Glomerular endothelial cell (primary cell): ENCODE measurements at places on chromosomes 5 and 9.

DNA sequence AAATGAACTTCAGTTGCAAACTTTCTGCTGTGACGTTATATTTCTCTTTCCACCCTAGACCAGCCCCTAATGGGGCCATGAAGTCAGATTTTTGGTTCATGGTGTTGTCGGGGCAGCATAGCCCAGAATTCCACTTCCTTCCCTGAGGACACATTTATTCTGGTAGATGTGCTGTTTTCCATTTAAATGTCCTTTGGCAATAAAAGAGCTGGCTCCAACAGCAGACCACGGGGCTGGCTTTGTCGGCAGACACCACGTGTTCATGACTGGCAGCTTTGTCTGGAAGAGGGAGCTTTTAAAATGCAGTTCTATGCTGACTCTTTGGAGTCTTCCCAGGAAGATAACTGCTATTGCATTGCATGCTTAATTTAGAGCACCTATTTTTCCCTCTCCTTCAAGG is 17.6 kb upstream of the LCP2 start:
- no peak for DNase-seq

- no peak for DNase-seq
These were observed 681 bp downstream of the MAN2A1 start for GRCh38 chr5:109690242-109690974.

DNA sequence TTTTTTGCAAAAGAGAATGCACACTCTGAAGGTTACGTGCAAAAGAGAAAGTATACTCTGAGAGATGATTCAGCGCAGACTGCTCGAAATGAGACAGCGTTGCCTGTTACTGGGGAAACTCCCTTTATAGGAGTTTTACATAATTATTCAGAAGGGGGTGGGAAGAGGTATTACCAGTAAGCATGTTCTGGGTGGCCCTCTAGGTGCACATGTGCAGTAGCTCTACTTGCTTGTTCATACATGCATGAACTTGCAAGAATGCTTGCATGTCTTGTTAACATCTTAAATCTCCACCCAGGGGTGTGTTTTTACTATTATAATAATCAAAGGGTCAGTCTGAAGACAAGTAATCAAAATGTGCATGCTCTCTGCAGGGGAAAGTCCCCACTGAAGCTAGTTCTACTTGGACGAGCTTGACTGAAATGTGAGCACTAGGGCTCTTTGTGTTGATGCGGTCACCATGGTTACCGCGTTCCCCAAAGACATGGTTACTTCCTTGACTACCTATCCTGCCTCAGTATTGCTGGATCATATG is 75.5 kb downstream of the SGCD start:
- DNase-seq = no peak

- no peak for DNase-seq
These were observed 86.9 kb upstream of the SH3PXD2B start for GRCh38 chr5:172541099-172541772.

GRCh38 chr5:31990081-31990650 is 184.0 kb downstream of the GOLPH3 start:
- no peak for DNase-seq

GRCh38 chr9:136403915-136404800 is 4.2 kb upstream of the SNAPC4 start:
- DNase-seq = no peak

GRCh38 chr5:127848098-127848497 is 144.9 kb downstream of the CCDC192 start:
- no peak for DNase-seq

DNA sequence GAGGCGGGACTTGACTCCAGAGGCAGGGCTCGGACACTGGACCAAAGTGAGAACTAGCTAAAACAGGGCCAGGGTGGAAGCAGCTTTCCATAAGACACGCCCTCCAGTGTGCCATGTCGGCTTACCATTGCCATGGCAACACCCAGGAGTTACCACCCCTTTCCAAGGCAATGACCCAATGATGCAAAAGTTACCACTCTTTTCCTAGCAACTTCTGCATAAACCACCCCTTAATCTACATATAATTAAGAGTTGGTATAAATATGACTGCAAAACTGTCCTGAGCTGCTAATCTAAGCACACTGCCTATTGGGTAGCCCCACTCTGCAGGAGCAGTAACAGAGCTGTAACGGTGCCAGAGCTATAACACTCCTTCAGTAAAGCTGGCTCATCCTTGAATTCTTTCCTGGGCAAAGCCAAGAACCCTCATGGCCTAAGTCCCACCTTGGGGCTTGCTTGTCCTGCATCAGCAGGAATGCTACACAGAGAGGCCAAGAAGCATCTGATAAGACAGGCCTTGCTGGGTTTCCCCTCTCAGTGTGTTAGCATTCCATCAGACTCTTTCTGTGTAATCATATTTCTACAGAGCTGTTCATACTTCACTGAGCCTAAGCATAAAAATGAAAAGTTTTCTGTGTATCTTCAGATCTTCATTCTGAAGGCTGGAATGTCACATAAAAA is 262.7 kb upstream of the KLF9 start:
- no peak for DNase-seq

GRCh38 chr9:100355561-100355960 is 2.8 kb upstream of the TEX10 start:
- DNase-seq = no peak

DNA sequence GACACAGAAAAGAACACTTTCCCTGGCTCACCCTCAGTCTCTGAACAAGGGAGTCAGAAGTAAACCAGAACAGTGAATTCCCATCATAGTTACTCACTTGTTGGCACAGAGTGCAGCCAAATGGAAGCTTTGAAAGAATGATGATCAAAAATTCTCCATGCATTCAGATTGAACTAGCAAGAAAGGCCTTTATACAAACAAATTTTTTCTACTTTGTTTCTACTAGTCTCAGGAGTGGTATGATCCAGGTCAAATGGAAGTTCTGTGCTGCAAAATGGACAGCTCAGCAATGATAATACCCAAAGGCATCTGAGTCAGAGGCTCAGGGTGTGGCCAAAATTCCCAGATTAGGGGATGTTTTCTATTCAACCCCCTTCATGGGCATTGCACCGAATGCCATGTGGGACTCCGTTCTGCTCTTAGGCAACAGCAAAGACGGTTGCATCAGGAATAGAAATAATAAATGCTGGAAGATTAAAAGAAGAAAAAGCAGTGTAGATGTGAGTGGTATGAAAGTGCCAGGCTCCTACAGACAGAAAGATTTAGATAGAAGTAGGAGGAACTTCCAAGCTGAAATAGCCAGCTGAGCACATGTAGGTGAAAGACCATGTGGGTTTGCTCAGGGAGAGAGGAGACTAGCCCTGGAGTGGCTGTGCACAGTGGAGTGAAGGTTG is 24.0 kb upstream of the ASPN start:
- no peak for DNase-seq

DNA sequence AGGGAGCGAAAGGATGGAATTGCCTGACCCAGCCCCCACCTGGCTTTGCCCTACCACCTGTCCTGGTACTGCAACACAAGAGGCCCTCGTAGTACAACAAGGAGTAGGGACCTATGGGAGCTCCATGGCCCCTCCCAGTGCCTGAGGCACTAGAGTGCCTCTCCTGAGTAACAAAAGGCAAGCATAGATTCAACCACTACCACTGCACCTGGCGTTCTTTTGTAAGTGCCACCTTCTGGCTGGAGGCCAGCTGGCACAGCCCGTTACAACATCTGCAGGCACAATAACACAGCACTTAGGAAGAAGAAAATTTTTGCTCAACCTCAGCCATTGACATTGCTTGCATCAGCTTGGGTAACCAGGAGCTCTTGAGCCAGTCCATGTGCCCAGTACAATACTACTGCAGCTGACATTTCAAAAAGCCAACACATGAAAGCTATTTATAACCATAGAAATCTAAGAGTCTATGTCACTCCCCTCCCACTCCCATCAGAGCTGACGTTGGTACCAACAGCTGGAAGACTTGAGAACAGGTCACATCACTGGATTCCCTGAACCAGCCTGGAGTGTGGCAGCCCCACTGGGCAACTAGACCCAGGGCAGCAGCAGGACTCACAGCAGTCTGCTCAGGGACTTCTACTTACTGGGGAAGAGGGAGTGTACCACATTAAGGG is 17.7 kb upstream of the FAM174A start:
- DNase-seq = no peak

GRCh38 chr5:124742983-124743601 is 3.3 kb downstream of the ZNF608 start:
- no peak for DNase-seq

DNA sequence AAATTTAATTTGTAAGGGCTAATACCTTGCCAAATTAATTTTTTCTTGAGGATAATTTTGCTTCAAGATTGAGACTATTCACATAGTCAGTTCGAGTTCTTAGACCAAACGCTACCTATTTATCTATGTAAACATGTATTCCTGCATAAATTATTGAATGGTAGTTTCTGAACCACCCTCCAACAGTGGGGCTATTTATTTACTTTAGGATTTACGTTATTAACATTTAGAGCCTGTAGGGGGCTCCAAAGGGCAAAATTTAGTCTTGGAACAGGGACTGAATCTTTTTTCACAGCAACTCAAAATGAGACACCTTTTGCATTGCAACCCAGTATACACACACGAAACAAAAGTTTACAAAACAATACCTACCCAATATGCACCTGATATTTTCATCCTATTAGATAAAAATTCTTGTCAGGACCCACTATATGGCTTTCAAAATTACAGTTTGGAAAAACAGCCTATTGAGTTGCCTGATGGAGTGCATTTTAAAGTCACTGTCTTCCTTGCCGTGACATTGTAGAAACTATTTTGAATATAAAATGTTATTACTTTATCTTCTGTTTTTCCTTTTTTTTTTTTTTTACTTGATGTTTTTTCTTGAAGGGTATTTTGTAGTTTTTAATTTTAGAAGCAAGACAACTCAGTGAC is 47.1 kb upstream of the POU4F3 start:
- DNase-seq = peak; percentile 10

DNA sequence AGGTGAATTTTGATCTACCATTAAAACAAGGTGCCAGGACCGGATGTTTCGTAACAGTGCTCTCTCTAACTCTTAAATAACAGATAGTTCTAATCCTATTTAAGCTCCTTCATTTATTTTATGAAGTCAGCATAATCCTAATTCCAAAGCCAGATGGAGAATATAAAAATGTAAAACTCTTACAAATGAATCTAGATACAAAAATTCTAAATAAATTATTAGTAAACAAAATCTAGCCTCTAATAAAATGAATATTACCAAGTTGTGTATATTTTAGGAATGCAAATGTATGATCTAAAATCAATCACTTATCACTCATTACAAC is 32.4 kb upstream of the IL33 start:
- no peak for DNase-seq

- no peak for DNase-seq
These were observed 105.4 kb downstream of the DCP2 start for GRCh38 chr5:113081881-113082546.

DNA sequence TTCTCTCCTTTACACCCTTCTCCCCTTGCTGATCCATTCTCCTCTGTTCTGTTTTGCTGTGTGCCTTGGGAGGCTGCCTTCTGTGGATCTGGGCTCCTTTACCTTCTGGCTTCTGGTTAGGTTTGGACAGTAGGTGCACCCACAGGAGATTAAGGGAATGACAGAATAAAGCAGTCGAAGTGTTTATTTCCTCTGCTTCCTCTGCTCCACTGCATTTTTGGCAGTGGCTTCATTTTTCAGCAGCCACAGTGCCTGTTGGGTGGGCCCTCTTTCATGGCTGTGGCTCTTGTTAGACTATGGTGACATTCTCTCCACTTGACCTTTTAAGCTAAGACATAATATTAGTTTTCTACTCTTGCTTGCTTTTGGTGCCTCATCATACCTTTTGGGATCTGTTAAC is 144.1 kb downstream of the CCDC171 start:
- DNase-seq = no peak

- DNase-seq = no peak
These were observed 26.7 kb upstream of the TNC start for GRCh38 chr9:115144706-115145105.

- peak; percentile 36 for DNase-seq
These were observed 87.6 kb downstream of the ERP44 start for GRCh38 chr9:100011062-100011681.

DNA sequence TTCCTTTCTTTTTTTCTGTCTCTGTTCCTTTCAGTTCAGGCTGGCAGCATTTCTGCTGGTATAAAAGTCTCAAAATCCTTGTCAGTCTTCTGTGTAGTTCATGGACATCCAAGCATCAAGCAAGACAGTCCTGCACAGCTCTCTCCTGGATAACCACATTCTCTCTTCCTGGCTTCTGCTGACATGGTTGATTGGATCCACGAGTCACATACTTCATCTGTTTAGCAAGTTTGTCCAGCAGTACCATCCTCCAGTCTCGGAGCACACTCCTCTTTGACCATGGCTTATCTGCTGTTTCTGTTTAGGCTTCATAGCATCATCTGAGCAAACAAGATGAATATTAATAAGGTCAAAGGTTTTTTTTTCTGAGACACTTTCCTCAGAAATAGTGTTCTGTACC is 220.8 kb downstream of the KDM4C start:
- no peak for DNase-seq

GRCh38 chr5:148070621-148071020 is 6.8 kb downstream of the SPINK5 start:
- no peak for DNase-seq

DNA sequence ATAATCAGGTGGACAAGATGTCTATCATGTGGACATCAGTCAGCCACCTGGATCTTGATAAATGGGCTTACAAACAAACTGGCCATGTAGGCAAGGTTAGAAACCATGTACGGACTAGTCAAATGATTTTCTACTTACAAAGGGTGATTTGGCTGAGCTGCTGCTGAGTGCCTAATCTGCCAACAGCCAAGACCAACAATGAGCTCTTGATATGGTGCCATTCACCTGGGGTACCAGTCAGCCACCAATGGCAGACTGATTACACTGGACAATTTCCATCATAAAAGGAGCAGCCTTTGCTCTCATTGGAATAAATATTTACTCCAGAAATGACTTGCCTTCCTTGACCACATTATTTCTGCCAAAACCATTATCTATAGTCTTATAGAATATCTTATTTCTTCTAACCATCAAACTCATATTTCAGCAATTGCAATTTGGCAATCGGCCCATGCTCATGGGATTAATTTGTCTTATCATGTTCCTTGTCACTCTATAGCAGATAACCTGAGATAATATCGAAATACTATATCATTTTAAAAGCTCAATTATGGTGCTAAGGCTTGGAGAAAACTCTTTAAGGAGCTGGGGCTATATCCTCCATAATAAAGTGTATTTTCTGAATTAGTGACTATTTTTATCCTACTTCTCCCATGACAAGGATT is 135.1 kb downstream of the SLC25A46 start:
- DNase-seq = no peak
